ENCODE measurements at places on chromosomes 2 and 18.

- no peak for DNase-seq
Observed at GRCh38 chr2:150971910-150972309, 289.8 kb downstream of the RBM43 start.

- DNase-seq = no peak
Observed at GRCh38 chr2:27298391-27299080, 9.7 kb downstream of the UCN start.

GRCh38 chr2:241842620-241843211 lies 16.0 kb downstream of the PDCD1 start:
- DNase-seq = no peak

- DNase-seq = no peak
Observed at GRCh38 chr2:10775831-10776230, 36.8 kb downstream of the PDIA6 start.

DNA sequence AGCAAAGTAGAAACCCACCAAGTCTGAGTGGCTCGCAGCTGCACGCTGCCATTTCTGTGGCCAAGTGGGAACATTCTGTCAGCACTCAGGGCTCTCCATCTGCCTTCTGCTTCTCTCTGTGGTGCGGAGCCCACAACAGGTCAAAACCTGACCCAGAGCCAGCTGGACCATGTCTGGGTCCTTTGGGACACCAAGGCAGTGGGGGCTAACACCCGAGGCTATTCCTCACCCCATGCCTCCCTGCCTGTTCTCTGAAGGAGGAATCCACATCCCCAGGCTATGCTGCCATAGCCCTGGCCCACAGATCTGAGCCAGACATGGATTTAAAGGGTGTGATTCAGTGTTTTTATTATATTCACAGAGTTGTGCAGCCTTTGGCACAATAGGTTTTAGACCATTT lies 86.4 kb downstream of the SNTG2 start:
- no peak for DNase-seq

- DNase-seq = no peak
Observed at GRCh38 chr18:47683774-47684173, 246.7 kb downstream of the SMAD2 start.

DNA sequence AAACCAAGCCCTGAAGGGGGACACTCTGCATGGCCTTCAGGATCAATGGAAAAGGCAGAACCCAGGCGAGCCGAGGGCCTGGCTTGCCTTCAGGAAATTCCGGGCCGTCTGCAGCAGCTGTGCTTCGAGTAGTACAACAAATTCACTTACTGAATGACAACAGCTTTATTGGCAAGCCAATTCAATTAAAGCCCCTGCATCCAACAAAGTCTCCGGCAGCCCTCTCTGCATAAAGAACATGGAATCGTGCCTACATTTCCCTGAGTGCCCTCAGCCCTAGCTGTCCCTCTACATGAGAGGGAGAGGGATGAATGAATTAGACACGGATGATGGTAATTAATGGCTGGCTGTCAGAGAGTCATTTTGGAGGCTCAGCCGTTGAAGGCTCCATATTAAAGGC lies 189.0 kb downstream of the BCL11A start:
- no peak for DNase-seq

GRCh38 chr2:26898480-26899078 lies 50.6 kb downstream of the DPYSL5 start:
- no peak for DNase-seq

Data from stimulated activated CD8-positive, alpha-beta memory T cell treated with anti-CD3 and anti-CD28 coated beads, Interleukin-2, amount 100 ng/mL, for 1 hour (primary cell).